HT1080 (cell line): ENCODE measurements at places on chromosomes 5 and 9. TPM values are rescaled to one million over a fixed set of nuclear protein-coding genes. Genes with fewer than 3 reads are reported as not detected.

G3BP1 gene
- total RNA-seq: 295 and 342 TPM in 2 replicates

PCDHGA7 gene
- total RNA-seq: 0.03 and 0.11 TPM in 2 replicates

GRIN3A gene
- 0.06 TPM in 1 of 2 replicates, not detected in the other for total RNA-seq

FBN2 gene
- 12.8 and 14.0 TPM in 2 replicates for total RNA-seq

GNG10 gene
- total RNA-seq: 67.1 and 72.0 TPM in 2 replicates

DUSP1 gene
- 21.2 and 21.9 TPM in 2 replicates for total RNA-seq

HMHB1 gene
- not detected in 2 replicates for total RNA-seq

BHMT gene
- total RNA-seq: not detected in 2 replicates

SLC6A3 gene
- not detected in 2 replicates for total RNA-seq

GABRA1 gene
- not detected in 2 replicates for total RNA-seq

GFPT2 gene
- 105 and 112 TPM in 2 replicates for total RNA-seq

F2RL2 gene
- total RNA-seq: 2.8 and 4.1 TPM in 2 replicates

ZNG1F gene
- total RNA-seq: 2.0 and 10.8 TPM in 2 replicates

BARX1 gene
- not detected in 2 replicates for total RNA-seq

PLPP7 gene
- 0.56 and 1.6 TPM in 2 replicates for total RNA-seq

SMIM33 gene
- total RNA-seq: not detected in 2 replicates

HSD17B4 gene
- total RNA-seq: 62.6 and 90.6 TPM in 2 replicates

TICAM2 gene
- 2.4 and 2.7 TPM in 2 replicates for total RNA-seq

C5 gene
- total RNA-seq: 0.17 and 1.1 TPM in 2 replicates

PDCD1LG2 gene
- total RNA-seq: 4.0 and 4.5 TPM in 2 replicates

GPX3 gene
- total RNA-seq: 0.17 and 0.27 TPM in 2 replicates

LTC4S gene
- total RNA-seq: 1.2 TPM in 1 of 2 replicates, not detected in the other

CCDC107 gene
- 9.2 and 9.3 TPM in 2 replicates for total RNA-seq

NUTM2F gene
- not detected in 2 replicates for total RNA-seq

CTXN3 gene
- not detected in 2 replicates for total RNA-seq

ZSWIM6 gene
- 5.2 and 6.8 TPM in 2 replicates for total RNA-seq

GMCL2 gene
- not detected in 2 replicates for total RNA-seq

DND1 gene
- total RNA-seq: 1.8 and 2.8 TPM in 2 replicates

HRCT1 gene
- 2.4 and 3.2 TPM in 2 replicates for total RNA-seq

PNPLA7 gene
- total RNA-seq: 0.21 and 0.23 TPM in 2 replicates

WDR38 gene
- total RNA-seq: not detected in 2 replicates

HACD4 gene
- total RNA-seq: not detected in 2 replicates

IFNK gene
- total RNA-seq: not detected in 2 replicates

IL33 gene
- total RNA-seq: not detected in 2 replicates
